ENCODE measurements at places on chromosomes 7 and 10. TPM values are rescaled to one million over a fixed set of nuclear protein-coding genes. Genes with fewer than 3 reads are reported as not detected.
A peak's percentile ranks its signal among the peaks of the same experiment; 100 is the strongest.

TEX36 gene
- total RNA-seq, result not detected

- no peak for DNase-seq
These were observed 20.0 kb upstream of the JAZF1 start for GRCh38 chr7:28200598-28200997.

GRCh38 chr10:4006051-4006450 is 221.0 kb upstream of the KLF6 start:
- DNase-seq, result peak; percentile 74

TWIST1 gene
- not detected for total RNA-seq

PTPN20 gene
- total RNA-seq, result 4.0 TPM

UPK3BL2 gene
- total RNA-seq, result 26.9 TPM

HHEX gene
- total RNA-seq, result 19.5 TPM

- DNase-seq, result no peak
These were observed 5.3 kb upstream of the REPIN1 start for GRCh38 chr7:150363370-150363769.

- DNase-seq, result peak; percentile 59
These were observed 17.3 kb upstream of the ADRB1 start for GRCh38 chr10:114026189-114027040.

DNA sequence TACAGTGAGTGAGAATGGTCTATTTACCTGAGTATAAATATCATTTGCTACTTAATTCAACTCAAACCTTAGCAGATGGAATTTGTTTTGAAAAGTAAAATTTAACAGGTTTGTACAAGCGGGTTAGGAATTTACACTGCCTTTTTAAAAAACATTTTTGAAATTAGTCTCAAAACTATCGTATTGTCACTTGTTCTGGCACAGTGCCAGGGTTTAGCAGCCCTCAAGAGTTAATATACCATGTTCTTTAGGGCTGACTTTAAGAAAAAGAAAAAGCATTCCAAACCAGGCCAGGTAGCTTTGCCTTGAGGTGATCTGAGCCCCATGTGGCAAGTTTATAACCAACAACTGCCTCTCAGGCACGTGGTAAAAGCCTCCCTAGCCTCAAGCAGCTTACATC is 17.8 kb downstream of the CCNJ start:
- no peak for DNase-seq

DNA sequence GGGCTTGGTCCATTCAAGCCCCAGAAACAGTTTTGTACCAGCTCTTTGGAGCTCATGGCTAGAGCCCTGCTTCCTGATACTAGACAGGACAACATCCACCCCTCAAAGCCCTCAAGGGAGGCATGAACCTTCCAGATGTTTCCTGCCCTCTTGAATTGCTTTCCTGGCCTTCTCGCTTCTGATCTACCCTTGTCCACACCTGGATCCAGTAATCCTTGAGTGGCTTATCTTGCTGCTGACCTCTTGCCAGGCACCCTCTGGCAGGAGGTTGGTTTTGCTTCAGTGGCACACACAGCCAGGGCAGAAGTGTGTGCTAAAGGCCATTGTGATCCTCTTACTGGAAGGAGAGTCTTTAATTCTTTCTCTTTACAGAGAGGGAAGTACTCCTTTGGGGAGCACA is 495.8 kb downstream of the PLXNA4 start:
- no peak for DNase-seq

PAX4 gene
- total RNA-seq, result not detected

SFTPA1 gene
- 10,352 TPM for total RNA-seq

GIMAP4 gene
- 95.7 TPM for total RNA-seq

DNA sequence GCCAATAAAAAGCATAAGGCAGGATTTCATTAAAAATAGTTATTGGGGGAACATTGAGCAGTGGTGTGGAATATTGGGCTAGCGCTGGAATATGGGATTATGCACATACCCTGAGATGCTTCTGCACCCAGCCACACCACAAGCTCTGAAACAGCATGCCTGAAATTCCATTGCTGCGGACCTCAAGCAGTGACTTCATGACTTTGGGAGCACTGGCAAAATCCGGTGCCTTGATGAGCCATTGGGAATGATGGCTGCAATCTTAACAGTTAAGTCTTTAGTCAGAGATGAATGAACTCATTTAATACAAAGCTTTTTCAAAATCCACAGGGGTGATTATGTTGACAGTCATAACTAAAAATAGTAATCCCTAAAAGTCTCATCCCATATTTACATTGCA is 274.7 kb upstream of the MTPN start:
- no peak for DNase-seq

GRCh38 chr7:47360301-47360900 is 221.5 kb downstream of the TNS3 start:
- no peak for DNase-seq

- no peak for DNase-seq
These were observed 348.2 kb downstream of the PTPRN2 start for GRCh38 chr7:158239290-158239981.

FEZF1 gene
- not detected for total RNA-seq

MYH16 gene
- total RNA-seq, result not detected

FOXI2 gene
- total RNA-seq, result not detected

DNA sequence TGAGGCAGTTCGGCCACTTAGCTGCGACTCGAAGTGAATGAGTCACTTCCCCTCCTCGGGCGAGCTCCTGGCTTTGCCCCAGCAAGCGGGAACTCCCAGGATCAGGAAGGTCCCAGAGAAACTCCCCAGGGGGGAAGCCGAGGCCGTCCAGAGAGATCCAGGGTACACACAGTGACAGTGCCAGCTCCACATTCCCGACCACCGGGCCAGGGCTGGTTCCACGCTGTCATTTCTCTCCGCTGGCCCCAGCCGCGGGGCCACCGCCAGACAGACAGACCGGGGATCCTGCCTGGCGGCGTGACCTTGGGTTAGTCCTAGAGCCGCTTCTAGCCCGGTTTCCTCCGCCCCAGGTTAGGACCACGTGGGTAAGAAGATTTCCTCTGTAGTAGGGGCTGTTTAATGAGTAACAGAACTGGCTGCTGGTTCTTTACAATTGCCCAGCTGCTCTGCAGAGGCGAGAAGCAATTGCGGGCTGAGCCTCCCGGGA is 463 bp upstream of the UPP1 start:
- peak; percentile 94 for DNase-seq

DNA sequence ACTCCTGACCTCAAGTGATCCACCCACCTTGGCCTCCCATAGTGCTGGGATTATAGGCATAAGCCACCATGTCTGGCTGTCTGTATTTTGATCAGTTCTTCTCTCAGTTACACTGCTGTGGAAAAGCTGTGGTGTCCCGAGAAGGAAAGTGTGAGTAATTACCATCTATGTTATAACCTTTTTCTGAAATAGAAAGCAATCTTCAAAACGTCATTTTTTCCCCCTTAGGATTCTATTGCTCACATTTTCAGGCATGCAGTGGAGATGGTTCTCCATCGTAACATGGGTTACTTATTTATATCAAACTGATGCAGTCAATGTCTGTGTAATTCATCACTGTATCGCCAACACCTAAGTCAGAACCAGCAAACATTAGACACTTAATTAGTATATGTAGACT is 103.5 kb upstream of the FAM3C start:
- no peak for DNase-seq

- DNase-seq, result no peak
These were observed 160.6 kb upstream of the ADO start for GRCh38 chr10:62643606-62644587.

GRCh38 chr7:138460176-138460648 is at the start of gene TRIM24:
TRIM24 (plus strand) TSS chr7:138460259; CDS start chr7:138460549, 290 bp downstream.
- DNase-seq, result no peak

GRCh38 chr10:3606309-3606708 is 178.7 kb downstream of the KLF6 start:
- DNase-seq, result no peak

DNA sequence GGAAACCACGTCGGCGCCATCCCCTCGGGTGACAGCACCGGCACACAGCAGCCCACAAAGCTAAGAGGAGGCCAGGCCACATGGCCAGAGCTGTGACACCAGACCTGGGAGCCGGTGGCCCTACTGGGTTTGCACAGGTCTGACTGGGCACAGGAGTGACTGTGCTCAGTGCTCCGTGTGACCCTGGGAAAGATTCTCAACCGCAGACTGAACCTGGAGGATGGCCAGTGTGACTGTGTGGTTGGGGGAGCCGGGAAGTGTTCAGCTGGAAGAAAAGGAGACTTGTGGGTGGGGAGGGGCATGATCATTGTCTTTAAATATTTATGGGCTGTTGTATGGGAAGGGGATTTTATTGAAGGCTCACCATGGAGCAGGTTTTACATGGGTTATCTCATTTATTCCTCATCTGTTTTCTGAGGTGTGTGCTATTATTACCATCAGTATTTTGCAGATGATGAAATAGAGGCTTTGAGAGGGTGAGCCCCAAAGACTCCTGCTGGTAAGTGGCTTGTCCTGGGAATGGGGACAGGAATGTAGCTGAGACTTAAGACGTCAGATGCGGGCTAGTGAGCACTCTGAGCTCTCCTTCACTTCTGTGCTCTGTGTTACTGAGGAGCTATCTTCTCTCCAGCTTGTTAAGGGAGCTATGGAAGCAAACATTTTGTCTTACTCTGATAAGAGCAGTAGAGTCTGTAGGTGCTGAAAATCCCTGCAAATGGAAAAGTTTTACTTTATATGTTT is 127.5 kb downstream of the TMEM178B start:
- DNase-seq, result no peak

PTPRZ1 gene
- total RNA-seq, result 1.9 TPM

SLC13A1 gene
- not detected for total RNA-seq

DNA sequence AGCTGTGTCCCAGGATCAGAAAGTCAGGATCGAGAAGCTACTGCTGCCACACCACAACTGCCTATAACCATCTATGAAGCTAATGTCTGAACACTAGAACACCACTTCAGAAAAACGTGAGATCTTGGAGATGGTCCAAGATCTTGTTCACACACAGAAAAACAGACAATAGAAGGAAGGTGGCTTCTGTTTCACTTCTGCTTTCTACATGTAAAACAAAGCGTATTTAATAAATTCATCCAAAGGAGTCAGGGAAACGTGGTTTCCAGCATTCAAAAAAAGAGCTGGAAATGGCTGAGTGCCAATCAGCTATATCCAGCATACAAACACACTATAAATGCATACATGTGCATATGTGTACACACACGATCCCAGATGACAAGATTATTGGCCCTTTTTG is 70.2 kb upstream of the CCDC71L start:
- DNase-seq, result no peak

ODAD2 gene
- 4.5 TPM for total RNA-seq

GRCh38 chr7:99116144-99116543 is 27.8 kb downstream of the SMURF1 start:
- DNase-seq, result no peak

NUTM2B gene
- total RNA-seq, result 2.5 TPM

- no peak for DNase-seq
These were observed 360.1 kb downstream of the TNS3 start for GRCh38 chr7:47221826-47222225.

- no peak for DNase-seq
These were observed 4.2 kb downstream of the PHTF2 start for GRCh38 chr7:77802557-77803405.

GRCh38 chr10:50988792-50989191 is 85.5 kb upstream of the PRKG1 start:
- no peak for DNase-seq

DNA sequence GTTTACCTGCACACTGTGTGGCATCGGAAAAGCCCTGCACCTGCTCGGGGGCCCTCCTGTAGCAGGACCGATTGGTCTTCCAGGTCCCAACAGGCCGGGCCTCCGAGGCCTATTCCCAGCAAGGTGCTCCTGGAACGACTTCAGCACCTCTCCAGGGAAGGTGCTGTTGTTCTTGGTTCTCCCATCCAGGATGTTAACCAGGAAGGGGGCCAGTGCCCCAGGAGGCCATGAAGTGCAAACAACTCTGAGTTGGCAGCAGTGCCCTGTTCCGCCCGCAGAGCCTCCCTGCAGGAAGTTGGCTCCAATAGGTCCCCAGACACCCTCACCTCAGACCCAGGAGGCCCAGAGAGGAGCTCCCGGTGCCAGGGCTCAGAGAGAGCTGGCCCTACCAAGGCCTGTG is 64.0 kb upstream of the DUSP5 start:
- no peak for DNase-seq

SPDYE1 gene
- total RNA-seq, result not detected

PLPP4 gene
- not detected for total RNA-seq

GRCh38 chr10:73232887-73233286 is 14.2 kb downstream of the DNAJC9 start:
- DNase-seq, result no peak

GRCh38 chr7:81073931-81074251 is 155.0 kb upstream of the SEMA3C start:
- no peak for DNase-seq
